Stimulated activated CD8-positive, alpha-beta memory T cell treated with anti-CD3 and anti-CD28 coated beads, Interleukin-2, amount 100 ng/mL, for 48 hours (primary cell): ENCODE measurements at places on chromosomes 7 and 10.

- no peak for DNase-seq
These were observed 716.9 kb downstream of the TYW1 start for GRCh38 chr7:67713451-67714056.

DNA sequence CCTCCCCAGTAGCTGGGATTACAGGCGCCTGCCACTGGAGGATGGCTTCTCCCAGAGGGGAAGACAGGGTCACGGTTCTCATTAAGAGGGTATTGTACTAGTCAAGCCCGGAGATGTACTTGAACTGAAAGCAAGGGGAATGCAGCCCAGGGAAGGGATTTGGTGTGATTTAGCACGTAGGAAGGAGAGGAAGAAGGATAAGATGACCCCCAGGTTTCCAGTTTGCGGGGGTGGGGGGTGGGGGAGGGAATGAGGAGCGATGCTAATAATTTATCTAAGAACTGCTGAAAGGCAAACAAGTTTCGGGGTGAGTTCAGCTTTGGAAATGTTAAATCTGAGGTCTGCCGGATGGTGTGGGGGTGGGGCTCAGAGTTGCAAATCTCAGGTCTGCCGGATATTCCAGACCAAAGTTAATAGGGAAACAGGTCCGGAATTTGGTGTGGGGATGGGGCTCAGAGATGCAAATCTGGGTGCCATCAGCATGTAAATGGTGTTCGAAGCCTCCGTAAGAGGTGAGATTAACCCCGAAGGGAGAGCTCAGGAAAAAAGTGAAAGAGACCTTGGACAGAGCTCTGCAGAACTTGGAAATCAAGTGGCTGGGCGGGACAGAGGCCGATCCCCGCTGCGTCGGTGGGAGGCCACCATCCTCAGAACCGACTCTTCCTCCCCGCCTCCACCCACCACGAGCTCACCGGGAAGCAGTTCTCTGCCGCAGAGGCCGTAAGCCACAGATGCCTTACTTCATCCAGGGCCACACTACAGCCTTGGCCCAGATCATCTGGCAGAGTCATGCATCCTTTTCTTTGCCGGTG, 1.6 kb upstream of the SEPHS1 start:
- DNase-seq = no peak

- DNase-seq = no peak
These were observed 10.7 kb upstream of the PRPS1L1 start for GRCh38 chr7:18038382-18038781.

GRCh38 chr7:91812388-91812787, 68.1 kb downstream of the MTERF1 start:
- DNase-seq = no peak

DNA sequence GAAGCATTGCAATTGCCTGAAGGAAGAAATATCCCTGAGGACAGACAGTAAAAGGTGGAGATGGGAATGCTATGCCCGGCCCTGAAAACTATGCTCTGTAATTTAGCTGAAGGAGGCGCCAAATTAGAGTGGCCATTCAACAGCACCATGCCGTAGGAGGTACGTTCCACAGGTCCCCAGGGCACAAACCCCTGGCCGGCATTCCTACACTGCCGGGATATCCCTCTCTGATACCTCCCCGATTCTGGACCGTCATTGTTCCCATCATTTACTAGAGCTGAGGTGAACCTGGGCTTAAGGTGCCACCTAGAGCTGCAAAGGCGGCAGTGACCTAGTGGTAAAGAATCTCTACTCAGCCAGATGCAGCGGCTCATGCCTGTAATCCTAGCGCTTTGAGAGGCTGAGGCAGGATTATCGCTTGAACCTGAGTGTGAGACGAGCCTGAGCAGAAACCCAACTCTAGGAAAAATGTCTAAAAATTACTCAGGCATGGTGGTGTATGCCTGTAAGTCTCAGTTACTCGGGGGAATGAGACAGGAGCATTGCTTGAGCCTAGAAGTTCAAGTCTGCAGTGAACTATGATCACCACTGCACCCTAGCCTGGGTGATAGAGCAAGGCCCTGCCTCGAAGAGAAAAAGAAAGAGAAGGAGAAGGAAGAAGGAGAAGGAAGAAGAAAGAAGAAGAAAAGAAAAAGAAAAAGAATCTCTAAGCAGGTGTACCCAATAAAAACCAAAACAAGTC, 53.0 kb upstream of the TNKS2 start:
- DNase-seq = no peak

- DNase-seq = no peak
These were observed 108.8 kb downstream of the PLXDC2 start for GRCh38 chr10:19925064-19925463.
